ENCODE measurements at places on chromosomes 7 and 10. TPM values are rescaled to one million over a fixed set of nuclear protein-coding genes. Genes with fewer than 3 reads are reported as not detected.

- DNase-seq, result no peak
Observed at GRCh38 chr10:6520138-6520537, 59.9 kb downstream of the PRKCQ start.

- DNase-seq, result no peak
Observed at GRCh38 chr7:16785321-16785720, 19.5 kb downstream of the AGR2 start.

DNA sequence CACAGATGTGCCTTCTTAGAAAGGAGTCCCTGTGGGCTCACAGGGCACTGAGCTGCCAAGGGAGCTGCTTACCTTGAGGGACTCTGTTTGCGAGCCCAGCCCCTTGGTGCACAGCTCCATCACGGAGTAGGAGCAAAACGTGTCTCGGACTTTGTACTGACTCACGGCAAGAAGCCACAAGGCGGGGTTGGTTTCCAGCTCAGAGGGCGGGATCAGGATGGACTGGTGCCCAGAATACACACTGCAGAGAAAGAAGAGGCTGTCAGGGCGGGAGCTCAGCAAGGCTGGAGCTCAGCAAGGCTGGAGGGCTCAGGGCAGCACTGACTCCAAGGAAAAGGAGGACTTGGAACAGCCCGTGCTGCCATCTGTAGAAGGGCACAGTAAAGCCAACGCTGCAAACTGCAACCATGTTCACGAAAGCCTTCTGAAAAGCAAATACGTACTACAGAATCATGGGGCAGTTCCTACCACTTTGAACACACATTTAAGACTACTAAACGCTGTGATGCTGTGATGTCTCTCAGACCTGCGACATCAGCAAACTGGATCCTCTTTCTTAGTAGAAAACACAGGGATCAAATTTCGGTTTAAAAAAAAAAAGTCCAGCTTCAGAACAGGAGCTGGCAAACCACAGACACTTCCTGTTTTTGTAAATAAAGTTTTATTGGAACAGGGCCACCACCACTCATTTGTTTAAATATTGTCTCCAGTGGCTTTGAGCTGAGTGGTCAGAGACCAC lies 194.3 kb downstream of the ZMYND11 start:
- DNase-seq, result no peak

DNA sequence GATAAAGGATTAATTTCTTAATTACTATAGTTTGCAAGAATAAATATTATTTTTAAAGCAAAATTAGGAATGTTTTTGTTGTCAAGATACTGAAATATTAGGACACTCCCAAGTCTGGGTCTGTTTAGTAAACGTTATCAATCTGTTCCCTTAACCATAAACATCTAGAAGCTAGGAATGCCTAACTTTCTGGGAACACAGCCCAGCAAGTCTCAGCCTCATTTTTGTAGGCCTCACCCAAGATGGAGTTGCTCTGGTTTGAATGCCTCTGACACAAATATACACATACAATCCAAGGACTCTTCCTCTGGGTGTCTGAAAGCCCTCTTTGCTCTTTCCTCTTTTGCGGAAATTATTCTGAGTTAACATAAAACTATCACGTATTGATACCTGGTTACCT lies 487.4 kb upstream of the CELF2 start:
- DNase-seq, result no peak

DNA sequence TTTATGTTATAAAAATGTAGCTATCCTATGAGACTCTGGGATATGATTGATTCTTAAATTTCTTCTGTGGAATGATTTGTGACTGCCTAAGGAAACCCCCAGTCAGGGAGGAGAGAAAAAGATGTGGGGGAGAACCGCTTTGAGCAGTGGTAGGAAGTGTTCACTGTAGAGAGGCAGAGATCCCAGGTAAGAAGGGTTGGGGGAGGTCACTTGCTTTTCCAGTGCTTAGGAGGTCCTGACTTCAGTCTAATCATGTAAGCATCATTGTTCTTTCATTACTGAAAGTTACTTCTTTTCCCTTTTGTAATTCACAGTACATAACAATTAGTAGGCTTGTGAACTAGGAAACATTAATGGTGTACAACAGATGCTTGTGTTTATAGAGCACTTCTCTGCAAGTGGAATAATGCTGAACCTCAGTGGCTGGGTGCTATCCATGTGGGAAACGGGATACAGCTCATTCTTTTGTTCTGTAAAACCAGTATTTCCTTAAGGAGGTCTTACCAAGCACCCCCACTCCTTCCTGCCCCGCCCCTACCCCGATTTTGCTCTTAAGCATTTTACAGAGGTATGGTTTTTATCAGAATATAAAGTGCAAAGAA lies 165.4 kb downstream of the ST7 start:
- no peak for DNase-seq

GRCh38 chr7:106767078-106767477 lies 98.0 kb upstream of the PIK3CG start:
- no peak for DNase-seq

DNA sequence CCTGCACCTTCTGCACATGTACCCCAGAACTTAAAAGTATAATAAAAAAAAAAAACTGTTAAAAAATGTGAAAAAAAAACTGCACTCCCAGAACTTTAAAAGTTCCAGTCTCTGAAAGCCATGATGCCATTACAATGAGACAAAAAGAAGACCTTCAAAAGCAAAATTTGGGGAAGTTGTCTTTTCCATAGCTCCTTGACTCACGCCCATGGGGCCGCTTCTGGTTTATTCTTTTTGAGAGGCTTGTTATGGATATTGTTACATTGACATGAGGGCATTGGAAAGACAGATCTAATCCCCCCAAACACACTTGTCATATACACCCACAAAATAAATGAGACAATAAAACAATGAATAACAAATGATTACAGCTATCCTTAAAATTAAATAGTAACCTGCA lies 798 bp downstream of the BLNK start:
- DNase-seq, result no peak

GRCh38 chr10:45534572-45534971 lies 138.0 kb downstream of the ZFAND4 start:
- no peak for DNase-seq

DNA sequence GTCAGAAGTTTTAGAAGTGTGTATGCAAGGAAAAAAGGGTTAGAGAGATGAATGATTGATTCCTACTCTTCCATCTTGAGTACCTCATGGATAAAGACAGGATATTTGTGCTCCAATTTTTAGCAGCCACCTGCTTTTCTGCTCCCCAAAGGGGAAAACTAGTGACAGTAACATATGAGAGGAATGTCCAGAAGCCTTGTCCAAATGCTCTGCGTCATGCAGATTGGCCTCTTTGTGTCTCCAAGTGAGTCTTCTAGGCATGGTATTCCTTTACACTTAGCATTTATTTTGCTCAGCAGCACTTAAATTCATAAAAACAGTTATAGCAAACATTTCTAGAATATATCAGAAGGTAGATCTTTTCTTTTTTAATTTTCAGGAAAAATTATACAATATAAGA lies 306.8 kb downstream of the CNTNAP2 start:
- no peak for DNase-seq

MACC1 gene
- total RNA-seq, result 28.2 TPM

CYP3A4 gene
- total RNA-seq, result not detected

CALN1 gene
- 0.83 TPM for total RNA-seq

INTS15 gene
- 16.4 TPM for total RNA-seq

IL2RA gene
- 3.0 TPM for total RNA-seq

METTL27 gene
- not detected for total RNA-seq

PRSS2 gene
- total RNA-seq, result not detected

PON1 gene
- not detected for total RNA-seq
